ENCODE measurements at places on chromosomes 7 and 10.

DNA sequence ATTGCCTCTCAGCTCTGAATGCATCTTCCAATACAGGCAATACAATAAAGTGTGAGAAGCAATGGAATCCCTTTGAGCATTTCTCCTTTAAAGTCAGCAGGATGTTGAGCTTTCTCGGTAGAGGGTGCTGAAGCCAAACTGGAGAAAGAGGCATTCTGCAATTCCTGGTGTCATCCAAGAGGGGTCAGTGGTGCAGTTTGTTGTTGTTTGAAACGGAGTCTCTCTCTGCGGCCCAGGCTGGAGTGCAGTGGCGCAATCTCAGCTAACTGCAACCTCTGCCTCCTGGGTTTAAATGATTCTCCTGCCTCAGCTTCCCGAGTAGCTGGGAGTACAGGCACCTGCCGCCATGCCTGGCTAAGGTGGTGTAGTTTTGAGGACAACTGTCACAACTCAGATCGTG, 486.5 kb downstream of the CALN1 start:
- no peak for DNase-seq

- DNase-seq, result no peak
Measured at GRCh38 chr10:28694530-28694929, 17.2 kb downstream of the BAMBI start.

DNA sequence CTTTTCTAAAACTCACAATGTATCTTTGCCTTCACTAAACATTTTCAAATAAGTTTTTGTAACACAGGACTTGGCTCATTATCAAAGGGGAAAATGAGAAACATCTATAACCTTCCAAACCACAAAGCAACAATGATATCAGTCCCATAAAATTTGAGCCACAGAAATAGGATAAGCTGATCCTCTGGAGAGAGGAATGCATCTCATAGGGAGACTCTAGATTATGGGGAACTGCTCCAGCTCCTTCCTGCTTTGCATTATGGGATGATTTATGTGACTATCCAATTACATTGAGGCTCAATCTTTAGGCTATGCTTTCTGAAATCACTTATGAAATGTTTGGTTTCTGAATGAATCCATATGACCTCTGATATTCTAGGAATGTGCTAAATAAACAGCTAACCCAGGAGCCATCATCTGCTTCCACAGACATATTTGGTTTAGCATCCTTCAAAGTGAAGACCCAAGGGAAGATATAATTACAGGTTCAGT, 70.4 kb downstream of the CUBN start:
- peak; percentile 96 for DNase-seq

- DNase-seq, result no peak
Measured at GRCh38 chr7:105816954-105817615, 59.3 kb downstream of the ATXN7L1 start.

DNA sequence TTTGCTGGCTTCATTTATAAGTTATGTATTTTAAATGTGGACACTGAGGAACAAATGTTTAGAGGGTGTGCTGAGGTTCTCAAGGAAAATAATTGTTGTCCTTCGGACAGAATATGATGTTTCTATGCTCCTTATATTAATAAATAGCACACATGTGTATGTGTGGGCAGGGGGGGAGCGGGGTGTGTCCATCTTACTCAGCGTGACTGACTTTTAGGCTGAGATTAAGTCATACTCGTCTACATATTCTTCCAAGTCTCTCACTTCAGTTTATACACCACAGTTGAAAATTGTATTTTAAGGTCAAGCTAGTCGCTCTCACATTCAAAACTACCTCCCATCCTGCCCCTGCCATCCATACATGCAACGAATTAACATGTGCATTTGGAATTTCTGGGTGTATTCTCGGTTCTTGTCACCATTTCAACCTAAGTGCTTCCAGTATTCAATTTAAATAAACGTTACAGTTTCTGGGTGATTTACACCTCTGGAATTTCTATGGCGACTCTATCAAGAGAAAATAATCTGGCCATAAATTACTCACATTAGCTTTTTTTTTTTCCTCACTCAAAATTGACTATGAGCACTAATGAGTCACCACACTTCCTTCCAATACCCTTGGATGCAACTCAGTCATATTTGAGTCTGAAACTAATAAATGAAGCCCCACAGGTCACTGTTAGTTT, 3.3 kb downstream of the PCDH15 start:
- no peak for DNase-seq

GRCh38 chr10:29389493-29389892, 100.6 kb downstream of the LYZL1 start:
- no peak for DNase-seq

- DNase-seq, result no peak
Measured at GRCh38 chr7:132486274-132486610, 90.0 kb downstream of the PLXNA4 start.

- peak; percentile 14 for DNase-seq
Measured at GRCh38 chr10:84194424-84195043, at the start of gene CDHR1. CDHR1 (plus strand) TSS chr10:84194537; CDS start chr10:84194761, 224 bp downstream.

GRCh38 chr10:89281606-89282395, 20.0 kb upstream of the IFIT2 start:
- peak; percentile 52 for DNase-seq

DNA sequence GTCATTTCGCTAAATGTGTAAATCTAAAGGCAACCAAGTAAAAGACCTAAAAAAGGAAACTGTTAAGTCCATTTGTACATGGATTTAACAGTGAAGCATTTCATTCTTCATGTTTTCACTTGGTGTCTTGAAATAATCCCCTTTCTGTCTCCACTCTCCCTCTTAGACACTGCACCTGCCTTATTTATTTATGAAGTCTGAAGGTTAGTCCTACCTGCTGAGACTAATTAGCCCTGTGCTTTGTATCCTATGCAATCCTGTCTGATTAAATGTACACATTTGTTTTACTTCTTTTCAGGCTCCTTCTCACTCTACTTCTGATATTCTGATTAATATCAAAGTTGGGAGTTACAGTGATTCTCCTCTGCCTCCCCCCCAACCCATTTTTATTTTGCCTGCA, 1.9 kb upstream of the TCF7L2 start:
- DNase-seq, result no peak
